CD8-positive, alpha-beta memory T cell (primary cell): ENCODE measurements at places on chromosomes 11 and 22. TPM values are rescaled to one million over a fixed set of nuclear protein-coding genes. Genes with fewer than 3 reads are reported as not detected.

DNA sequence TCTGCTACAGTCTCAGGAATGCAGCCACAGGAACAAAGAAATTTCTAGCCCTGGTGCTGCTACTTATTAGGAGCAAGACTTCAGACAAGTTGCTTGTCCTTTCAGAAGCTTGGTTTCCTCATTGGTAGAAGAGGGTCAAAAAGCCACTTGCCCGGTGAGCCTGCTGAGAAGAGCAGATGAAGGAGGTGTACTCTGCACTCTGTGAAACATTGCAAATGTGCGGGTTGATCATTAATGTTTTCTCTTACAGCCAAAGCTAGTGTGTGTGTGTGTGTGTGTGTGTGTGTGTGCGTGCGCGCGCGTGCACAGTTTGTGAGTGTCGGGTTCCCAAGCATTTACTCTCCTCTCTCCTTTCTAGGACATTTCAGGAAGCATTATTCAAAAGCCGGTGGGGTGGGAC is 86.3 kb upstream of the NNMT start:
- no peak overlapping the region for H3K27ac ChIP-seq
- no peaks in the 10 kb centered on the region for H3K36me3 ChIP-seq
- H3K4me1 ChIP-seq, result peaks cover 15% of the 10 kb centered on the region
- H3K4me3 ChIP-seq, result no peak overlapping the region

GRCh38 chr11:92322225-92322624 is 97.6 kb downstream of the FAT3 start:
- no peak for DNase-seq
- H3K4me1 ChIP-seq, result no peaks in the 10 kb centered on the region
- H3K4me3 ChIP-seq, result no peak overlapping the region
- no peak overlapping the region for H3K27ac ChIP-seq

DNA sequence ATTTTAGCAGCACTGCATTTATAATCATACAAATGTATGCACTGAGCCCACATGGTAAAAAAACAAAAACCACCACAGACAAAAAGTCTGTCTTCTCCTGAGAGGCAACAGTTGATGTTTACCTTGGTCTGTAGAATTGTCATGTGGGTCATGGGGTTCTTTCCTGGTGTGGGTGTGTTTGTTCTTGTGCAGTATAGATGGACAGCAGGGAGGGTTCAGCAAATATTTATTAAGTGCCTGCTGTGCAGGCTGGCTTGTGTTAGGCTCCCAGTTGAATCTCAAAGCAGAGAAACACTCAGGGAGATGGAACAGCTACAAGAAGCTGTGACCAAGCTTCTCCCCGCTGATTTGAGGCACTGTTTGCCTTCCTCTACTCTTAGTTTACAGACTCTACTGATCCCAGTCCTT is 82.2 kb downstream of the PISD start:
- no peak overlapping the region for H3K27ac ChIP-seq
- DNase-seq, result no peak
- no peak overlapping the region for H3K4me3 ChIP-seq
- no peaks in the 10 kb centered on the region for H3K27me3 ChIP-seq

- no peak for DNase-seq
- no peaks in the 10 kb centered on the region for H3K4me1 ChIP-seq
These were observed 283.3 kb upstream of the ARHGAP42 start for GRCh38 chr11:100403816-100404215.

GRCh38 chr11:95576146-95576845 is 213.3 kb downstream of the FAM76B start:
- H3K36me3 ChIP-seq, result no peaks in the 10 kb centered on the region
- no peak overlapping the region for H3K4me3 ChIP-seq
- no peak overlapping the region for H3K27ac ChIP-seq
- no peaks in the 10 kb centered on the region for H3K4me1 ChIP-seq
- H3K27me3 ChIP-seq, result no peaks in the 10 kb centered on the region
- no peak for DNase-seq

DNA sequence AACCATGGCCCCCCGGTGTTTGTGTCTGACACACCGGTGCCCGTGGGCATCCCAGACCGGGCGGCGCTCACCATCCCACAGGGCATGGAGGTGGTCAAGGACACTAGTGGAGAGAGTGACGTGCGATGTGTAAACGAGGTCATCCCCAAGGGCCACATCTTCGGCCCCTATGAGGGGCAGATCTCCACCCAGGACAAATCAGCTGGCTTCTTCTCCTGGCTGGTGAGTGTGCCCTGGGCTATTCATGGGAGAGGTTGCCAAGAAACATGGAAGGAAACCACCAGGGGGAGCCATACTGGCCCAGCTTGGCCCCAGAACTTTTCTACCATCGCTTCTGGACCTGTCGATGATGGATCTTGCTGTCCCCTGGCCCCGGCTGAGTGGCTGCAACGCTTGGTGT is 36.5 kb downstream of the PRDM11 start:
- peaks cover 14% of the 10 kb centered on the region for H3K36me3 ChIP-seq
- H3K4me3 ChIP-seq, result no peak overlapping the region
- H3K27me3 ChIP-seq, result peaks cover 7% of the 10 kb centered on the region
- no peak for DNase-seq
- H3K4me1 ChIP-seq, result peaks cover 10% of the 10 kb centered on the region
- no peak overlapping the region for H3K27ac ChIP-seq

GRCh38 chr11:129945373-129945772 is 50.0 kb upstream of the NFRKB start:
- no peaks in the 10 kb centered on the region for H3K4me1 ChIP-seq
- H3K27ac ChIP-seq, result no peak overlapping the region
- H3K27me3 ChIP-seq, result no peaks in the 10 kb centered on the region
- peaks cover 5% of the 10 kb centered on the region for H3K36me3 ChIP-seq
- DNase-seq, result no peak
- H3K4me3 ChIP-seq, result no peak overlapping the region

DNA sequence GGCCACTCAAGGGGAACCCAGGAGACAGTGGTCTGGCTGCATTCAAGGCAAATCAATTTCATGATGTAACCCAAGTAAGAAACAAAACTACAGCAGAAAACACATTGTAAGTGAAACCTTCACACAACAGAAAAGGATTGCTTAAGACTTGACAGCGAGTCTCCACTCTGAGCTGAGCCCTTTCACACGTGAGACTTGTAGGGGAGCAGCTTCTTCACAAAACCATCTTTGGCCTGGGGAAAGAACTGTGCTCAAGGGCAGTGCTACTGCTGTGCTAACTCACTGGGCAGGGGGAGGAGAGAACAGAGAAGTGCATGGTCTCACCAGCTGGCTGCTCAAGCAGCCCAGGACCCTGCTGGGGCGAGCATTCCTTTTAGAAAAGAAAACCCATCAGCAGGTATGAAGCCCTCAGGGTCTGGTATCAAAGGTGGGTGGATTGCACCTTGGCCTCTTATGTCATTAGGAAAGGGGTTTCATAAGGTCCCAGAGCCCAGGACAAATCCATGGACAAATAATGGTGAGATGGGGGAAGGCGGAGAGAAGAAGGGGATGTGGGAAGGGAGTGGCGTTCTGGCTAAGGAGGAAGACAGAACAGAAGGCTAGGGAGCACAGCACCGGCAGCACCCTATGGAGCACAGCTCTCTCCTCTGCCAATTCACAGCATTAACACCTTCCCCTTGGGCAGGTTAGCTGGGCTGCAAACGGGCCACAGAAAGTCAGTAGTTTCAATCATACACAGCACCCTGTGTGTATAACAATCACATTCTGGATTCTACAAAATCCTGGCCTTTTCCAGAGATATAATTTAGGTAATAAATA is 20.6 kb upstream of the RAPSN start:
- no peak for DNase-seq
- H3K4me1 ChIP-seq, result no peaks in the 10 kb centered on the region
- no peak overlapping the region for H3K27ac ChIP-seq
- H3K4me3 ChIP-seq, result no peak overlapping the region

GRCh38 chr11:33463059-33463458 is 205.9 kb downstream of the HIPK3 start:
- H3K4me1 ChIP-seq, result no peaks in the 10 kb centered on the region
- no peak for DNase-seq
- H3K36me3 ChIP-seq, result no peaks in the 10 kb centered on the region
- no peak overlapping the region for H3K4me3 ChIP-seq

DNA sequence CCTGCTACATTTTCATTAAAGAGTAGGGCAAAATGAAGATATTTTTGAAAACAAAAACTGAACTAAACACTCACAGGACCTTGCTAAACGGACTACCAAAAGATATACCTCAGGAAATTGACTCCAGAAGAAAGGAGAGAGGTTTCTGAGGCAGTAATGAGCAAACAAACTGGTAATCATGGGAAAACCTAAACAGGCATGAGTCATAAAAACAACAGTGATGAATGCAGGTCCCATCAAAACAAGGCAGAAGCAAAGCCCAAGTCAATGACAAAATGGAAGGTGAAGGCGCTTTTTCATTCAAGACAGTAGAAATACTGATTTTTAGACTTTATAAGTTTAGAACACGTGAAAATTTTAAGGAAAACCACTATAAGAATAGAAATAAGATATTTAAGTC is 104.5 kb downstream of the EFCAB6 start:
- DNase-seq, result no peak
- H3K27me3 ChIP-seq, result no peaks in the 10 kb centered on the region
- no peak overlapping the region for H3K27ac ChIP-seq
- H3K36me3 ChIP-seq, result no peaks in the 10 kb centered on the region
- no peak overlapping the region for H3K4me3 ChIP-seq

GRCh38 chr11:41005986-41006385 is 453.5 kb downstream of the LRRC4C start:
- no peaks in the 10 kb centered on the region for H3K36me3 ChIP-seq
- no peaks in the 10 kb centered on the region for H3K4me1 ChIP-seq
- no peak for DNase-seq
- no peaks in the 10 kb centered on the region for H3K27me3 ChIP-seq

DNA sequence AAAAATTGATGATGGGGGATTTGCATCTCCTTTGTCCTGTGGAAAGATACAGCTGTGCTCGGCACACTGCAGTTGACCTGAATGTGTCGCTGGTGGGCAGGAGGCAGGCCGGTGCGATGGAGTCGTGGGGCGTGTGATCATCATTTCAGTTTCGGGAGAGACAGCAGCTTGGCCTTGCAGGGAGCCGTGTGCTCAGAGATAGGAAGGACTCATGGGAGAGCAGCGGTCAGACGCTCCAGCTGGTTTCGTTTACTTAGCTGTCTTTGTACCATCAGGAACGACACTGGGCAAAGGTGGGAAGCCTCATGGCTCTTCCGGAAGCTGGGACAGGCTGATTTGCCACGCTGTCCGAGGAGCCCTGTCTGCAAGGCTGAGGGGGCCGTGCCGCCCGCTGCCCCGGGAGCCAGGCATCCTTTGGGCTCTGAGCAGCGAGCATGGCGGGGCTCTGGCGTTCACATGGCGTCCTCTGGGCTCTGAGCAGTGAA is 32.7 kb downstream of the GRAMD4 start:
- DNase-seq, result no peak
- no peak overlapping the region for H3K27ac ChIP-seq
- no peaks in the 10 kb centered on the region for H3K36me3 ChIP-seq
- peaks cover 8% of the 10 kb centered on the region for H3K4me1 ChIP-seq

- no peaks in the 10 kb centered on the region for H3K36me3 ChIP-seq
- peaks cover 5% of the 10 kb centered on the region for H3K27me3 ChIP-seq
- no peaks in the 10 kb centered on the region for H3K4me1 ChIP-seq
- no peak overlapping the region for H3K27ac ChIP-seq
- DNase-seq, result no peak
- no peak overlapping the region for H3K4me3 ChIP-seq
These were observed 7.5 kb upstream of the STK33 start for GRCh38 chr11:8601376-8602133.

DNA sequence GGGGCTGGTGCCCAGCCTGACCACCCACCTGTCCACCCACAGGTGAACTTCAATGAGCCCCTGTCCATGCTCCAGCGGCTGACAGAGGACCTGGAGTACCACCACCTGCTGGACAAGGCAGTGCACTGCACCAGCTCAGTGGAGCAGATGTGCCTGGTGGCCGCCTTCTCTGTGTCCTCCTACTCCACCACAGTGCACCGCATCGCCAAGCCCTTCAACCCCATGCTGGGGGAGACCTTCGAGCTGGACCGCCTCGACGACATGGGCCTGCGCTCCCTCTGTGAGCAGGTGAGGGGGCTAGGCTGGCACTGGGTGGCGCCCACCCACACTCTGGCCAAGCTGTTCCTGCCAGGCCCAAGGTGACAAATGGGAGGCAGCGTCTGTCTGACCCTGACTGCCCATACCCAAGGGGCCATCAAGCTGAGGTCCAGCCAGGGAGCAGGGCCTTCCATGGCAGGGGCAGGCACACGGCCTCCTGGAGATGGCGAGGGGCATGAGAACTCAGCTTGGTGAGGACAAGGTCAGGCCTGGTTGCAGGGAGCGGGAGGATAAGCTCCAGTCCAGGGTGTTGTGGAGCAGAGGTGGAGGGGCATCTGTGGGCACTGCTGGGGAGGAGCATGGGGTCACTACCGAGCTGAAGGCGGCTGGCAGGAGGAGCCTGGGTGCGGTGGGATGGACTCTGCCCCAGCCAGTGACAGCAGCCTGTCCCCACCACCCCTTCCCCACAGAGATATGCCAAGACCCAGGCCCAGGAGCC is 77.7 kb downstream of the MORC2 start:
- no peak overlapping the region for H3K27ac ChIP-seq
- peaks cover 17% of the 10 kb centered on the region for H3K4me1 ChIP-seq
- no peaks in the 10 kb centered on the region for H3K27me3 ChIP-seq
- H3K36me3 ChIP-seq, result no peaks in the 10 kb centered on the region
- no peak overlapping the region for H3K4me3 ChIP-seq

GRCh38 chr11:46338636-46338987 is 8.7 kb upstream of the DGKZ start:
- no peak for DNase-seq
- H3K27ac ChIP-seq, result no peak overlapping the region
- H3K27me3 ChIP-seq, result no peaks in the 10 kb centered on the region
- H3K36me3 ChIP-seq, result no peaks in the 10 kb centered on the region

DNA sequence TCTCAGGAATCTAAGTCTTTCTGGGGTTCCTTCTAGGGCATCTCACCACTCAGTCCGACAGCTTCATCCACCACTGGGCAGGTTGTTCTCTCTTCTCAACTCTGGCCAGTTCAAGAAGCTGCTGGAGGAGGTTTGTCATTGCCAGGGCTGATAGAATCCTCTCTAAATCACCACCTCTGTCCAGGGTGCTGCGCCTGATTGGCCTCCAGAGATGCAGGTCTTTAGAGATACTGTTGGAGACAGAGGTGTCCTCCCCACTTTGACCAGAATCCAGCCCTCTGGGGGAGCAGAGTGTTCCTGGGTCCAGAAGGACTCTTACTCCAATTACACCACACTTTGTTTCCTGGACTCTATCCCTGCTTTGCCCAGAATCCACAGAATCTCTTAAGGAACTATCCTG is 90.2 kb downstream of the NELL1 start:
- no peak overlapping the region for H3K4me3 ChIP-seq
- no peak overlapping the region for H3K27ac ChIP-seq
- H3K36me3 ChIP-seq, result no peaks in the 10 kb centered on the region

GRCh38 chr11:87894961-87895360 is 280.3 kb downstream of the RAB38 start:
- H3K4me3 ChIP-seq, result no peak overlapping the region
- no peaks in the 10 kb centered on the region for H3K27me3 ChIP-seq
- no peak overlapping the region for H3K27ac ChIP-seq
- no peaks in the 10 kb centered on the region for H3K4me1 ChIP-seq
- no peak for DNase-seq

GRCh38 chr22:40081662-40082061 is 86.9 kb downstream of the FAM83F start:
- no peak for DNase-seq
- no peaks in the 10 kb centered on the region for H3K36me3 ChIP-seq
- no peak overlapping the region for H3K27ac ChIP-seq
- H3K4me3 ChIP-seq, result no peak overlapping the region
- H3K27me3 ChIP-seq, result no peaks in the 10 kb centered on the region

GRCh38 chr11:47470671-47471070 is 21.7 kb upstream of the RAPSN start:
- H3K27me3 ChIP-seq, result no peaks in the 10 kb centered on the region
- no peaks in the 10 kb centered on the region for H3K4me1 ChIP-seq
- H3K36me3 ChIP-seq, result peaks cover 61% of the 10 kb centered on the region
- no peak overlapping the region for H3K4me3 ChIP-seq
- no peak for DNase-seq

Gene IFITM10
- total RNA-seq, result 0.39 TPM

Gene OR4A47
- total RNA-seq, result not detected

Gene PHLDA2
- total RNA-seq, result 2.9 TPM

Gene AQP11
- 0.50 TPM for total RNA-seq
